T-cell (primary cell): ENCODE measurements at places on chromosomes 5 and 9. TPM values are rescaled to one million over a fixed set of nuclear protein-coding genes. Genes with fewer than 3 reads are reported as not detected.

DNA sequence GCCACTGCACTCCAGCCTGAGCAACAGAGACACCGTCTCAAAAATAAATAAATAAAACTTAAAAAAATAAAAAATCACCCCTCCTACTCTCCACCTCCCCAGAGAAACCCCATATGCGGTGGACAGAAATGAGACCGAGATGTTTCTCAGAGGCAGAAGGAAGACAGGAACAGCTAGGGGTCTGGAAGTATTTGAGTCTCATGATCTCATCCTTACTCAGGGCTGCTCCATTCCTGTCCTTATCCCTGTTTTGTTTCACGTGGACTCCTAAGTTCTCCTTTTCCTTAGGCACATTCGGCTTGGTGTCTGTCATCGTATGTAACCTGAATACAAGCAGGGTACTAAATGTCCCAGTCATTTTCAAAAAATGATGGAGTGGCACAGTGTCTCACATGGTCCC lies 76.1 kb downstream of the C9orf50 start:
- DNase-seq = no peak
- H3K36me3 ChIP-seq = no peaks in the 10 kb centered on the region
- peaks cover 6% of the 10 kb centered on the region for H3K4me1 ChIP-seq

- H3K4me3 ChIP-seq = no peak overlapping the region
- DNase-seq = no peak
- H3K4me1 ChIP-seq = no peaks in the 10 kb centered on the region
- peaks cover 4% of the 10 kb centered on the region for H3K27me3 ChIP-seq
- H3K27ac ChIP-seq = no peak overlapping the region
Observed at GRCh38 chr5:74516211-74516636, 124.3 kb downstream of the ENC1 start.

GRCh38 chr9:16105168-16106020 lies 552.6 kb downstream of the CCDC171 start:
- H3K4me1 ChIP-seq = no peaks in the 10 kb centered on the region
- peaks cover 3% of the 10 kb centered on the region for H3K27me3 ChIP-seq
- no peaks in the 10 kb centered on the region for H3K36me3 ChIP-seq
- H3K4me3 ChIP-seq = no peak overlapping the region

GRCh38 chr5:158948376-158948886 lies 151.3 kb downstream of the EBF1 start:
- H3K4me3 ChIP-seq = no peak overlapping the region
- no peak overlapping the region for H3K27ac ChIP-seq
- H3K36me3 ChIP-seq = no peaks in the 10 kb centered on the region
- DNase-seq = no peak
- H3K4me1 ChIP-seq = no peaks in the 10 kb centered on the region

- H3K4me1 ChIP-seq = no peaks in the 10 kb centered on the region
- H3K27me3 ChIP-seq = peaks cover 28% of the 10 kb centered on the region
- no peak within 1 kb of the TSS for H3K4me3 ChIP-seq
- no peak for DNase-seq
Observed at GRCh38 chr9:130265431-130266235, at the start of gene HMCN2. Gene HMCN2, plus strand, starts transcription at chr9:130265760. Its CDS starts 119 bp downstream, at chr9:130265879.

DNA sequence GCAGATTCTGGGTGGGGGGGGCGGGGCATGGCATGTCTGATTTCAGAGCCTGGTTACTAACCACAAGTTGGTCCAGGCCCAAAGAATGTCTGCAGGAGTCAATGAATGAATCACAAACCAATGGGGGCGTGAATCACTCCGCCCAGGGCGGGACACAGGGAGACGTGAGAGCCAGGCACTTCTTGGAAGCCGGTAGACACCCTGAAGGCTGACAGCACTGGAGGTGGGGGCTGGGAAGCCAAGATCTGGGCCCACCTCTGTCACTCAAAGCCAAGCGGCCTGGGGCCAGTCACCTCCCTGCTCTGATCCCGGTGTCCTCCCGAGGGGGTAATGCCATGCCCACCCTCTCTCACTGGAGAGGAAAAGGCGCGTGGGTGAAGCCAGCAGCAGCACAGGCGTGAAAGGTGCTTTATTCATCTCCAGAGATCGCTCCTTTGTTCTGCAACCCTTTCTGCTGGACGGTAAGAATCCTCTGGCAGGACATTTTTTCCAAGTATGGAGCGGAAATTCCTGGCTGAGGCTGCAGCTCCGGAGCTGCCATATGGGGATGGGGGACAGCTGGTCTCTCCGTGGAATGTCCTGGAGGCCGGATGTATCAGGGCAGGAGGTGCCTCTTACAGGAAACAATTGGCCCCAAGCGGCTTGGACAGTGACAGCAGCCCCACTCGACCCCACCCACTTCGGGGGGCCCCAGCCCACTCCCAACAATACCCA lies 85.0 kb downstream of the STK10 start:
- no peak for DNase-seq
- H3K4me1 ChIP-seq = peaks cover 34% of the 10 kb centered on the region
- peaks cover 25% of the 10 kb centered on the region for H3K36me3 ChIP-seq
- no peak overlapping the region for H3K27ac ChIP-seq
- H3K4me3 ChIP-seq = no peak overlapping the region
- no peaks in the 10 kb centered on the region for H3K27me3 ChIP-seq

DNA sequence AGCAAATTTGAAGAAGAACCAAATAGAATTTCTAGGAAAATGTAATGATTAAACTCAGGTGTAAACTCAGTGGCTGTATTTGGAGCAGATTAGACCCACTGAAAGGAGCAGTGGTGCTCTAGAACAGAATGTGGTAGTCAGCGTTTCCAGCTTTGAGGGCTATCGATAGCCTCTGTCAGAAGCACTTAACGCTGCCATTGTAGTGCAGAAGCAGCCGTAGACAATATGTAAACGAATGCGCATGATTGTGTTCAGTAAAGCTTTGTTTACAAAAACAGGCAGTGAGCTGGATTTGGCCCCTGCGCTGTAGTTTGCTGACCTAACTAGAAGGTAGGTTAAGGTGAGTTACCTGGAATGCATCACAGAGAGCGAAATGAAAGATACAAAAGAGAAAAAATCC lies 72.0 kb downstream of the FAM78A start:
- H3K27ac ChIP-seq = no peak overlapping the region
- H3K4me1 ChIP-seq = no peaks in the 10 kb centered on the region
- H3K27me3 ChIP-seq = no peaks in the 10 kb centered on the region
- DNase-seq = no peak

GRCh38 chr9:114261026-114261425 lies 61.9 kb upstream of the ORM1 start:
- no peaks in the 10 kb centered on the region for H3K36me3 ChIP-seq
- H3K4me3 ChIP-seq = no peak overlapping the region
- no peaks in the 10 kb centered on the region for H3K27me3 ChIP-seq
- no peak for DNase-seq
- H3K27ac ChIP-seq = no peak overlapping the region
- H3K4me1 ChIP-seq = no peaks in the 10 kb centered on the region

- no peak for DNase-seq
- H3K36me3 ChIP-seq = no peaks in the 10 kb centered on the region
- peaks cover 4% of the 10 kb centered on the region for H3K4me1 ChIP-seq
- H3K27ac ChIP-seq = no peak overlapping the region
- no peak overlapping the region for H3K4me3 ChIP-seq
Observed at GRCh38 chr5:138605254-138605972, 30.2 kb upstream of the HSPA9 start.

- no peaks in the 10 kb centered on the region for H3K36me3 ChIP-seq
- no peak overlapping the region for H3K27ac ChIP-seq
- no peaks in the 10 kb centered on the region for H3K4me1 ChIP-seq
Observed at GRCh38 chr9:116910201-116910600, 223.1 kb downstream of the TRIM32 start.

GRCh38 chr5:138650196-138650595 lies 75.0 kb upstream of the HSPA9 start:
- peaks cover 13% of the 10 kb centered on the region for H3K27me3 ChIP-seq
- H3K4me1 ChIP-seq = peaks cover 7% of the 10 kb centered on the region
- H3K36me3 ChIP-seq = no peaks in the 10 kb centered on the region
- no peak for DNase-seq
- no peak overlapping the region for H3K27ac ChIP-seq

GRCh38 chr5:115532517-115532916 lies 12.1 kb downstream of the FEM1C start:
- no peak overlapping the region for H3K4me3 ChIP-seq
- no peaks in the 10 kb centered on the region for H3K36me3 ChIP-seq
- DNase-seq = no peak

The PALM2AKAP2 gene
- total RNA-seq = not detected

The IFNB1 gene
- total RNA-seq = not detected

The SHOC1 gene
- total RNA-seq = not detected

The GPX8 gene
- not detected for total RNA-seq

The PCDHAC1 gene
- total RNA-seq = not detected

The LCNL1 gene
- total RNA-seq = 2.2 TPM

The CFAP77 gene
- not detected for total RNA-seq

The PHPT1 gene
- total RNA-seq = 56.8 TPM

The CD14 gene
- total RNA-seq = 1.1 TPM

The DMRT3 gene
- not detected for total RNA-seq
